HS-5 (cell line): ENCODE measurements at places on chromosomes 2 and 18.

DNA sequence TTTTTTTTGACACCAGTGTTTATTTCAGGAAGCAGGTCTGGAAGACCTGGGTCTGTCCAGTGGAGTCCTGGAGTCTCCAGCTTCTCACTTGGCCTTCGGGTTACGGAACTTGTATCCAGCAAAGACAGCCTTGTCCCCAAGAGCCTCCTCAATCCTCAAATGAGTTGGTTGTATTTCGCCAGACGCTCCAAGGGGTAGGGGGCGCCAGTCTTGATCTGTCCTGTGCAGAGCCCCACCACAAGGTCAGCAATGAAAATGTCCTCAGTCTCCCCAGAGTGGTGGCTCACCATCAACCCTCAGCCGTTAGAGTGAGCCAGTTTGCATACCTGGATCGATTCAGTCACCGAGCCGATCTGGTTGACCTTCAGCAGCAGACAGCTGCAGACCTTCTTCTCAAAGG, 21.9 kb downstream of the ASXL2 start:
- DNase-seq: no peak

DNA sequence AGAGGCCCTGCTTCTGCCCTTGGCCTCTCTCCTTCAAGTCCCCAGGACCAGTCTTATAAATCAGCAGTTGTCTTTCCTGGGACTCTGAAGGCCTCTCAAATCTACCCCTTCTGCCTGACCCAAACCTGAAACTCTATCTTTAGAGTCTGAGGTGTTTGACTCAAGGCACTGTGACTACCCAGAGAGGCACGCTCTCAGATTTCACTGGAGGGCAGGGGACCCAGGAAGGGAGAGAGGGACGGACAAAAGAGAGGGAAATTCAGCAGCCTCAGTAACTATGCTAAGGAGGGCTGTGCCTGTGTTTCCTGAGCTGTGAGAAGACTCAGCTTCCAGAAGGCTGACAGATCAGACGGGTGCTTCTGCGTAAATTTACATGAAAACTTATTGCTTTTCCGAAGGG, 217.8 kb downstream of the HAUS1 start:
- DNase-seq: no peak

DNA sequence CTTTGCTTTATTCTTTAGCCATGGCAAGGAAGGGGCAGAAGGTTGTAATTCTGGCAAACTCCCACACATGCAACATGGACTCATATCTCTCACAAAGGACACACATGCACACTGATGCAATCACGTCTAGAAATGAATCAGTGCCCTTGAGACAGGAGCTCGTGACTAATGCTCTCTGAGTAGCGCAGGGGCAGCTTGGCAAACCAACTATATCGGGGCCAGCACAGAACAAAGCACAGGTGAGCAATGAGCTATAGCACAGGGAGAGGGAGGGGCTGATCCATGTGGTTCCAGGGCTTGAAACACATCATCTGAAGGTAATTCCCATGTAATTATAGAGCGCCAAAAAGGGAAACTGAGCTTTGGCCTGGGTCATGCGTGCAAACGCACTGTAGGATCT, 165.2 kb upstream of the KLF7 start:
- peak; percentile 92 for DNase-seq

- DNase-seq: no peak
Measured at GRCh38 chr18:22013993-22014392, 155.4 kb upstream of the GATA6 start.

DNA sequence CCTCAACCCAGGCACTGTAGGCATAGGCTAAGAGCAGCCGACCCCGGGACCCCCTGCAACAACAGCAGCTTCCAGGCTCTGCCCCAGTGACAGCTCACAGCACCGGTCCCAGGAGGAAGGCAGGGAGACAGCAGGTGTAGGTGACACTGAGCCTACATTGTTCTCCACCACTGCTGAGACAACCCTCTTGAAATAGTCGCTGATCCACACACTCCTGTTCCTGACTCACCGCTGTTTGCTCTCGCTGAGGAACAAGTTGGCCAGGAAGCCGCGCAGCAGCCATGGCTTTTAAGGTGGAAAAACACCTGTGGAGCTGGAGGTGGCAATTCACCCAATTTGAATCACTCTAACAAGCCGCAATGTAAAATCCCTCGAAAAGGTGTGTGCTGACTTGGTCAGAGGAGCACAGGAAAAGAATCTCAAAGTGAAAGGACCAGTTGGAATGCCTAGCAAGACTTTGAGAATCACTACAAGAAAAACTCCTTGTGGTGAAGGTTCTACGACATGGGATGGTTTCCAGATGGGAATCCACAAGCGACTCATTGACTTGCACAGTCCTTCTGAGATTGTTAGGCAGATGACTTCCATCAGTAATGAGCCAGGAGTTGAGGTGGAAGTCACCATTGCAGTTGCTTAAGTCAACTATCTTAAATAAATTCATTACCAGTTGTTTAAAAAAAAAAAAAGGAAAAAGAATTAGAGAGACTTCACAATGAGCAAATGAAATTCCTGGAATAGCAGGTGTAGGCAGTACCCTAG, 167.5 kb downstream of the ARL4C start:
- no peak for DNase-seq

- DNase-seq: no peak
Measured at GRCh38 chr2:55233658-55233940, 1.1 kb downstream of the RPS27A start.

GRCh38 chr18:23257686-23258565, 122.6 kb downstream of the CABLES1 start:
- no peak for DNase-seq

DNA sequence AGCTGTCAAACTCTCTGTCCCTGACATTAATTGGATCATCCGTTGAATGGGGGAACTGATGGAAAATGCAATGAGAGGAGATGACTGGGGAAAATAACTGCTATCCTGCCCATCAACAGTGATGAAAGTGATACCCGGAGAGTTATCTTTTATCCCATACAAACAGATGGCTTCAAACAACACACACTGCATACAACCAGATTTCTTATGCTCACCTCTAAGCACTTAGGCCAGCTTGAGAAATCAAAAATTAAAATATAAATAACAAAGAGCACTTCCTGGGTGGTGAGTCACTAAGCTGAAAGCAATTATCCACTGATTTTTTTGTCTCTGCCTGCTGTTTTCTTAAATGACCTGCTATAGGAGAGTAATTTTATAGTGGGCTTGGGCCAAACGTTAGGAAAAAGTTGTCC, 237.6 kb upstream of the RGPD4 start:
- DNase-seq: no peak

DNA sequence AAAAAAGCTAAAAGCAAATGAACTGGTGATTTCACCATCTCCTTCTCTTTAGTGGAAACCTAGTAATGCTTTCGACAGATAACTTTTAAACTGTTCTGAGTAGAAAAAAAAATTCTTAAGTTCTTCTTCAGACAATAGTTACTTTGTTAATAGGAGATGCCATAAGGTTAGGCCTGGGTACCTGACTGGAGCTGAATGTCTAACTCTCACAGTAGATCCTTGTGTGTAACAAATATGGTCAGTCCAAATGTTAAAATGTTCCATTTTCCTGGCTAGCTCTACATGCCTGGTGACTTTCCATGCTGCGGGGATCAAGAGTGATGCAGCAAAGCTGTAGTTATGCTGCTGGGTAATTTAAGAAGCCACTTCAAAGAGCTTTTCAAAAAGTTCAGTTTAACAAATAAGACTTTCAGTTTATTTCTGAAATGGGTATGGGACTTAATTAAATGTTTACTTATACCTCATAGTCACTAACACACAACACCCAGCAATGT, 264.0 kb upstream of the SESTD1 start:
- no peak for DNase-seq

DNA sequence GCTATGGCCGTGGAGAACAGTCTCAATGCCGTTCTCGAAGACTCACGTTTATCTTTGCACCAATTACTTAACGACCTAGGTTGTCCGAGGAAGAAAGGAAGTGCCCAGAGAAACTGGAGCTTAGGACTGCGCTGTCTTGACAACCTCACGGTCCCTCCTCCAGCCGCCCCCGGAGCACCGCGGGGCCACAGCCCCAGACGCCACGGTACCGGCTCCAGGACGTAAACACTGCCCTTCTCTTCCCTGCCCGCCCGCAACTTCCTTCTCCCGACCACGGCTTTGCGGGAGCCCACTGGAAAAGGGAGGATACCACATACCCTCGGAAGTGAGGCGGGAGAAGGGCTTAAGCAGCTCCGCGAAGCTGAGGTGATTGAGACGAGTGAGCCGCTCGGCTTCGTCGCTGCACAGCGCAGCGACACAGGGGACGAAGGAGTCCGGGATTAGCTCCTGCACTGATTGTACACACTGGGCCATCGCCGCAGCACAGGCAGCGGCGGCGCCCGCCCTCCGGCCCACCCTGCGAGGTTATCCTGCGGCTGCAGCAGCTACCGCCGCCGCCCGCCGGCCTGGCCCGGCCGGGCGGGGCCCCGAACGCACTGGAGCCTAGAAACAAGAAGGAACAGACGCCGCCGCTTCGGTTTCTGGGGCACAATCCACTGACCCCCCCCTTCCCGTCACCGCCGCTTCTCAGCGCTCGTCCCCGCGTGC, 483 bp downstream of the TRAPPC8 start:
- no peak for DNase-seq

- DNase-seq: no peak
Measured at GRCh38 chr2:200406379-200406778, 99.9 kb downstream of the SPATS2L start.

DNA sequence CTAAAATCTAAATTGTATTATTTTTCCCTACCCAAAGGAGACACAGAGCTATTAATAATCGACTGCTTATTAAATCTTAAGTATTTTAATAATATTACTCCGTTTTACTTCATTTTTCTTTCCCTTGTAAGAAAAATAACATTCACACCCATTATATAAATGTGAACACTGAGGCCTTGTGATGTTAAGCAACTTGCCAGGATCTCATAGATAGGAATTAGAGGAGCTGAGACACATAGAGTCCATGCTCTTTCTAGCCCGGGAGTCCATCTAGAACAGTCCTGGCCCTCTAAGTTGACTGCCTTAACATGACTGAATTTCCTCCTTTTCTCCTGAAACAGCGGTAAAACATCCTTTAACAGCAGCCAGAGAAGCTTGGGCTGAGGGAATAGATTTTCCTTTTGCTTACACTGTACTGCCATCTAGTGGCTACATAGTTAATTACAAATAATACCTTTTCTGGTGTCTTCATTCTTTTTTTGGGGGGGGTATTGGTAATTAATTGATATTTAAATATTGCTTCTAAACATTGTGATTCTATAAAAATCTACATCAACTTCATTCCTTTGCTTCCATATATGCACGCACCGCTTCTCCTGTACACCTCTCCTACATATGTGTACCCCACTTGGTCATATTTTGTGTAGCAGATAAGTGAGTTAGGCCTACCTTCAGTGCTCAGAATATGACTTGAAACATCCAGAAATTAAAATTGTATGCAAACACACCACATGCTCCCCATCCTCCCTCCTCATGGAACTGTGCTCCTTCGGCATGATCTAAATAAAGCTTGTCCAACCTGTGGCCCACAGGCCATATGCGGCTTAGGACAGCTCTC, 125.8 kb upstream of the HNMT start:
- peak; percentile 42 for DNase-seq

DNA sequence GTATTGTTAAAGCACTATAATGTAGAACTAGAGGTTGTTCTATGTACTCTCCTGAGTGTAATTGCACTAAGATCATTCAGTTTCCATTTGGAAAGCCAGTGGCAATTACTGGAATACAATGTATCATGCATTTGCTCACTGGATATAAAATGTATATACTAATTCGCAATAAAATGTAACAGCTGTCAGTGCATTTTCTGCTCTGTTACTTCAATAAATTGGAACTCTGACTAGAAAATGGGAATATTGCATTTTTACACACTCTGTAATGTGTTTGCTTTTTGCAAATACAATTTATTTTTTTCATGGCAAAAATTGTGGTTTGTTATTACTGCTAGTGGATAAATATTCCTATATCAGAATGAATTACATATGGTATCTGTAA, 893.8 kb upstream of the POU3F3 start:
- no peak for DNase-seq

GRCh38 chr2:241009191-241009590, 10.8 kb downstream of the SNED1 start:
- DNase-seq: no peak

DNA sequence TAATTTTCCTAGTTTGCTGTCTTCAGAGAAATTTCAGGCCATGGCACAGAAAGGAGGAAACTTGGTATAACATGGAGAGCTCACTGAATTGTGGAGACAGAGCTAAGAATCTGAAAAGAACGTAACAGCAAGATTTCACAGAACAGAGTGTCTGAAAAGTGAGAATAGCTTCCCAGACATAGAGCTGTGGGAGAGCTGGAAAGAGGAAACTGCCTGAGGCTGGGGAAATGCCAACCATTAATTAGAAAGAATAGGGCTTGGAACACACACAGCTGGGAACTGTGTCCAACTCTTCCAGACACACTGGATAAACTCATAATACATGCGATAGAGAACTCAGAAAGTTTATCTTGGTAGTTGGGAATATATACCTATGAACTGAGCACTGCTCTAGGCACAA, 51.6 kb upstream of the KYNU start:
- no peak for DNase-seq

DNA sequence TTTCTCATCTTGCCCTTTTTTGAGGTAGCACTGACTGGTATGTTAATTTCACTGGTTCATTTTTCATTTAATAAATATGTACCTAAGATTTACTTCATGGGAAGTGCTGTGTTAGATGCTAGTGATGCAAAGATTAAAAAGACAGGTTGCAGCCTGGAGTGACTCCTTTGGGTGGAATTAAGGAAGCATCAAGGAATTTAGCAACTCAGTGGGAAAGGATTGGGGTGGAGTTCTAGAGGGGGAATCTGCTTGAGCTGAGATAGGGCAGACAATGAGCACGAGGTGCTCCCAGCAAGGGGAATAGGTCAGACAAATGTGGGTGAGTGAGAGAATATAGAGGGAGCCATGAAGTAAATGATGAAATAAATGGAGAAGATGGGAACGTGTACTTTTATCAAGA, 57.0 kb downstream of the LYPD6 start:
- DNase-seq: no peak

- DNase-seq: no peak
Measured at GRCh38 chr2:88913280-88913679, 221.8 kb downstream of the RPIA start.

GRCh38 chr2:62383846-62384245, 122.1 kb downstream of the TMEM17 start:
- peak; percentile 38 for DNase-seq

DNA sequence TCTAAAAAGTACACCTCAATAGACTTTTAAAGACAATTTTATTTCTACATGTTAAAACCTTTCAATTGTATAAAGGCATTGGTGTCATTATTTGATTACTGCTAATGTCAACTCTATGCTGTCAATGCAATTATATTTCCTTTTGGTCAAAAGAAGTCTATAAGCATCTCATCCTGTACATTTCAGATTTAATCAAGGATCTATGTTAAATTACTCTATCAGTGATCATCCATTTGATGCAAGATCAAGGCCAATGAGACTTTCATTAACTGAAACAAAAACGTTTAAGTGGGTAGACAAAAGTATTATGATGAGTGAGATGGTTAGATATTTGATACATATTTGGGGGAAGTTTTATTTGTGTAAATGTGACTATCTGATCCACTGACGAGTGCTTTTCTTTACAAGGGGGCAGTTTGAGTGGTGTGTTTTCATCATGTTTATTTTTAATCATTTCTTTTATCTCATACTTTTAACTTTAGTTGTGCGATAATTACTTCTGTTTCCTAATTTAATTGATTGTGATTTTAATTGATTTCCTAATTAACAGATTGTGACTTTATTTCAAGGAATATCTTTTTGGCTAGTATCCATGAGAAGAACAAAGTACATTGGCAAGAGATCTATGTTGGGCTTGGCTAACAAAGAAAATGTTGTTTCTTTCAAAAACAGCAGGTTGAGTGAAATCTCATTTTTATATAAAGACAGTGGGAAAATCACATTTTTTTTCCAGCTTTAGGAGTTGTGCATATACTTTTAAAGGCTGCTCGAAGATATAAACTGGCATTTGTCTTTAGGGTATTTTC, 1.1 kb downstream of the ARHGAP28 start:
- DNase-seq: no peak
